Renal pelvis (tissue), 12 donors: ENCODE measurements at places on chromosomes 13 and 19.

DNA sequence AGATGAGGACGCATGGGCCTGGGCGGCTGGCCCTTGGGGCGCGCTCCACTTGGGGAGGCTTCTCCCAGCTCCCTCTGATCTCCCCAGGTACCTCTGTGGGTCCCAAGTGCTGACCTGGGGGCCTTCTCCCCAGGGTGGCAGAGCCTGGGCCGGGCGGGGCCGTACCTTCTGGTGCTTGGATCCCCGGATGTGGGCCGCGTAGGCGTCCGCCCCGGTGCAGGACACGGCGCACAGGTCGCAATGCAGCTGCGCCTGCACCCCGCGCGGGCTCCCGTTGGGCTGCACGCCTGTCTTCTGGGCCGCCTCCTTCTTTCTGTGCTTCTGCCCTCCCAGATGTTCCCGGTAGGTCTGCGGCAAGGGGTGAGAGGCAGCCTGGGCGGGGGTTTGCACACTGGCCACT is 41.1 kb upstream of the MATK start:
- no peak for DNase-seq

DNA sequence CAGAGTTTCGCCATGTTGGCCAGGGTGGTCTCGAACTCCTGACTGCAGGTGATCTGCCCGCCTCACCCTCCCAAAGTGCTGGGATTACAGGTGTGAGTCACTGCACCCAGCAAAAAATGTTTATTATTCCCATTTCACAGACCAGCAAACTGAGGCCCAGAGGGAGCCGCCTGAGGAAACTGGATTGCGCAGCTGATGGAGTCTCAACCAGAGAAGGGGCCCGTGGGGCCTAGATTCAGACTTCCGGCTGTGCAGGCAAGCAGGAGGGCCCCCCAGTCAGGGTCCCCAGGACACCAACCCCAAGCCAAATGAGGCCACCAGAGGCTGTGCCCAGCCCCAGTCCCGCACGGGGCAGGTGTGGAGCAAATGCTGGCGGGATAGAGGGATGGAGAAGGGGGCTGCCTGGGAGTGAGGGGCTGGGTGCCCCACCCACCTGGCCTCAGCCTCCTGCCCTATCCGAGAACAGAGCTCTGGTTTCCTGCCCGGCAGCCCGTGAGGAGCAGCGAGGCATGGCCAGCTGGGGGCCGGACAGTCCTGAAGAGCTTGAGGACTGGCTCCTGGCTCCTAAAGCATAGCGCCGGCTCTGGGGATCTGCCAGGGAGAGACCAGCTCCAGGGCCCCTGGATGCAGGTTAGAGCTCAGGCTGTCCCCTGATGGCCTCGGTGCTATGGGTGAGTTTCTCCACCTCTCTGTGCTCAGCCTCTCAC is 22.0 kb downstream of the MISP start:
- DNase-seq = no peak

- DNase-seq = no peak
These were observed 9.1 kb downstream of the NFIC start for GRCh38 chr19:3375221-3376090.

- DNase-seq = no peak
These were observed 68.0 kb downstream of the CRYL1 start for GRCh38 chr13:20457670-20458069.

- DNase-seq = no peak
These were observed 8.5 kb downstream of the TMTC4 start for GRCh38 chr13:100666124-100666523.

DNA sequence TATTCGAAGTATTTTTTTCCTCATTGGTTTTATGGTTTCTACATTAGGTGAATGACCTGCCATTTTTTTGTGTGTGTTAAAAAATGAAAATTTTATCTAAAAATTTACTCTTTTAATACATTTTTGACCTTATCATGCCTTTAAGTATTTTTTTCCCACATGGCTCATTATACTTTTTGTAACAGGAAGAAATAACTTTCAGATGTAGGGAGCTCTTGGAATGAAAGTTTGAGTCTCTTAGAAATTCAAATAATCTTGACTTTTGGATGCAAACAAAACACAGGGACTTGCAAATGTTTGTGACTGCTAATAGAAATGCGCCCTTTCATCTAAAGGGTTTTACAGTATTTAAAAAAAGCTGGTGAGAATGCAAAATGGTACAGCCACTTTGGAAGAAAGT is 457.9 kb downstream of the KLF5 start:
- no peak for DNase-seq

- DNase-seq = no peak
These were observed 3.0 kb downstream of the TM6SF2 start for GRCh38 chr19:19269952-19270694.

- DNase-seq = no peak
These were observed 6.3 kb downstream of the ABCA7 start for GRCh38 chr19:1046117-1046626.

GRCh38 chr19:7304200-7304599 is 10.0 kb upstream of the INSR start:
- DNase-seq = no peak

GRCh38 chr19:30606114-30607050 is 234.2 kb downstream of the ZNF536 start:
- DNase-seq = no peak
